Stimulated activated CD4-positive, alpha-beta T cell treated with anti-CD3 and anti-CD28 coated beads, Interleukin-15, amount 100 ng/mL, for 24 hours (primary cell): ENCODE measurements at places on chromosomes 2 and 18.

DNA sequence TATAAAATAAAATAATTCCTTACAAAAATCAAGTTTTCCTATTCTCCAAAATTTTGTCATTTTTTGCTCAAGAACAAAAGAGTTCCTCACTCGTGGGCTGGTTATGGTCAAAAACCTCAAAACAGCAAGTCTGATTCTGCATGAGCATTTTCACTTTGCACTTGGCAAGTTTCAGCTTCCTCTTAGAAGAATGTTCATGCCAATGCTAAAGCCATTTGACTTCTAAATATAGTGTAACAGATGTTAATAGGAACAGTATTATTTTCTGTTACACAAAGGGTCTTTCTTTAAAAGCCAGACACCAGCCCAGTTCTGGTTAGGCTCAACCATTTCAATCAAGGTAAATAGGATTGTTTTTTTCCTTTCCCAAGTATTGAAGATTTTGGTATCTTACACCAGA is 261.3 kb upstream of the CCDC68 start:
- DNase-seq, result no peak

DNA sequence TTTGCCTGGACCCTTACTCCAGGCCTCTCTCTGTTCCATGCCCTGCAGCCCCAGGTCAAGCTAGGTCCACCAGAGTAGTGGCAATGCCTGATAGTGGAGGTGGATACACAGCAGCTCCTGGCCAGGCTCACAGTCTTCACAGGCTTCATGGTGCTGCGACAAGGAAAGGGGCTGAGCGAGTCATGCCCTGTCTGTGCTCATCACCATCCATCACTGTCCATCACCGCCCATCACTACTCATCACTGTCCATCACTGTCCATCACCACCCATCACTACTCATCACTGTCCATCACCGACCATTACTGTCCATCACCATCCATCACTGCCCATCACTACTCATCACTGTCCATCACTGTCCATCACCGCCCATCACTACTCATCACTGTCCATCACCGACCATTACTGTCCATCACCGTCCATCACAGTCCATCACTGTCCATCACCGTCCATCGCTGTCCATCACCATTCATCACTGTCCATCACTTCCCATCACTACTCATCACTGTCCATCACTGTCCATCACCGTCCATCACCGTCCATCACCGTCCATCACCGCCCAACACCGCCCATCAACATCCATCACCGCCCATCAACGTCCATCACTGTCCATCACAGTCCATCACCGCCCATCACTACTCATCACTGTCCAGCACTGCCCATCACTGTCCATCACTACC is 57.1 kb upstream of the OTOS start:
- no peak for DNase-seq

DNA sequence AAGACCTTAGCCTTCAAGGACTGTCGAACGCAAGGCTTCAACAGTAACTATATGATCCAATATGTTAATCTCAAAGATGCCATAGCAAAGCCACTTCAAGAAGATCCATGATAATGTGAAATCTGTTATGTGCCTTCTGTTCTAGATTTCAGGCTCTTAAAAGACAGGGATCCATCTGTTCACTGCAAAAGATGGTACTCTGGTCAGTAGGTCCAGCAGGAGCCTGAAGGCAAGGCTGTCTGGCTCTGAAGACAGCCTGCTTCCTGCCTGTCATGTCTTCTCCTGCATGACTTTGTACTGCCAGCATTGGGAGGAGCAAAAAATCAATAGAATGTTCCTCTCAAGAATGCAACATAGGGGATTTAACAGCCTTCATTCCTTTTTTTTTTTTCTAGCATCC is 270.8 kb upstream of the PARD3B start:
- DNase-seq, result no peak

DNA sequence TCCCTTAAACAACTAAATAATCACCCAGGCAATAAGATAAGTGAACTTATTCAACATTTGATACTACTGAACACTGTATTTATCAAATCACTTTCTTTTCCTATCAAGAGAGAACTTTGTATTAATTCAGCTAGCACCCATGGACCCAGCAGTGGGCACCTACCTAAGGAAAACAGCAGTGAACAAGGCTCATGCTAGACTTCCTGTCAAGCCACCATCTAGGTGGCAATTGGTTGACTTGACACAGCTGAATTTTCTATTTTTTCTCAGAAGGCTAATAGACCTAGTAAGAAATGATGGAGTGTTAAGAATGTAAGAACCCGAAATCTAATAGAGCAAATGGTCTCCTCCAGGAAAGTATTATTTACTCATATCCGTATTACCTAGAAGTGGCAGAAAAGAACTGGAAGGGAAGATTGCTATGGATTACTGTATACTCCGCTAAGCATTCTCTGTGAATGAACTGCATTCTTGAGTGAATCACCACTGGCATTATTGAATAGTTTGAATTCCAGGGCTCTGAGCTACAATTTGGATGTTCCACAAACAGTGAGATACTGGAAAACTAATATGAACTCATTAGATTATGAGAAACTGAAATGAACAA is 988.2 kb upstream of the CDH2 start:
- no peak for DNase-seq

GRCh38 chr2:119026890-119027289 is 84.9 kb downstream of the MARCO start:
- no peak for DNase-seq

GRCh38 chr2:104658904-104659591 is 194.9 kb upstream of the POU3F3 start:
- DNase-seq, result no peak

- DNase-seq, result no peak
Measured at GRCh38 chr2:11357428-11357972, 13.1 kb upstream of the ROCK2 start.
